ENCODE measurements at places on chromosomes 2 and 18.

GRCh38 chr2:47226132-47226922 is 71.2 kb upstream of the STPG4 start:
- DNase-seq, result no peak

DNA sequence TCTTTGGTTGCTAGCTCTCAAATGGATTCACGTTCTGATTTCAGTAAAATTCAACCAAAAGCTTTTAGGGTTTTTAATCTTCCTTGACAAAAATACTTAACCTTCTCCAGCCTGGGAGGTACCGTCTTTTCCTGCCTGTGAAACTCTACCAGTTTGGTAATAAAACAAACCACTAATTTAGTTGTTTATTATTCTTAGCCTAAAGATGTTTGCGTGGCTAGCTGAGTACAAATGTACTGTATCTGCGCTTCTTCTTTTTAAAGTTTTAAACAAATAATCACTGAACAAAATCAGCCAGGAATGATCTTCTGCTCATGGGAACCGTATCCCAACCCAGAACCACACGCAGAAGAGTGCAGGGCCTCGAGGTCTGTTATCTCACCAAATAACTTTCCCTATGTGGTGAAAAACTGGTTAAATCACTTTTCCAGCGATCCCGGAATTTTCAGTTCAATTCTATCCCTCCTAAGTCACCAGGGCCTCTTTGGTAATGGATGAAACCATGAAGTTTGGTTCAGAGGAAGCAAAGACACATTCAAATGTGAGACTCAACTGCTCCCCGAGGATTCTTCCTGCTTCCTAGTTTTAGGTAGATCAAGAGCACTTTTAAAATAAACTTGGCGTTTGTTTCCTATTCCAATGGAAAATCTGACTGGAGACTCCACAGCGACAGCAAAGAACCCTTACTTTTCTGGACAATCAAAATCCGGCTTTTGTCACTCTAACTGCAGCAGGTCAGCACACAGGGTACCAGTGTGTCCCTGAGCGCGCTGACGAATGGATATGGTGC is 36.1 kb downstream of the BCL2 start:
- DNase-seq, result no peak

- no peak for DNase-seq
These were observed 229.5 kb downstream of the DCC start for GRCh38 chr18:52569492-52569891.

GRCh38 chr2:226773291-226773690 is 26.3 kb downstream of the IRS1 start:
- no peak for DNase-seq

DNA sequence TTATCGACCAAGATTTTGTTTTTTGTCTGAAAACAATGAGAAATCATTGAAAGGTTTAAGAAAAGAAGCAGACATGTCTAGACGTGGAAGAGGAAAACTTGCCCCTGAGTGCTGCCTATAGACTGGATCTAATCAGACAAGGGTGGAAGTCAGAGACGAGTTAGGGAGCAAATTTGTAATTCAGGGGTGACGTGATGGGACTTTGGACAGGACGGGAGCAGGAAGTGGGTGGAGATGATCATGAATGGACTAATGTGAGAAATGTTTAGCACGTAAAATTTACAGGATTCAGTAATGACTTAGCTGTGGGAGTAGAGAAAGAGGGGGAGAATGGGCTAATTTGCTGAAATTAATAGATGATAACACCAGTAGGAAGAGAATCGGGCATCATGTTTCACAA is 117.0 kb upstream of the EPHA4 start:
- no peak for DNase-seq

- DNase-seq, result no peak
These were observed 33.0 kb downstream of the ADI1 start for GRCh38 chr2:3486047-3487027.

DNA sequence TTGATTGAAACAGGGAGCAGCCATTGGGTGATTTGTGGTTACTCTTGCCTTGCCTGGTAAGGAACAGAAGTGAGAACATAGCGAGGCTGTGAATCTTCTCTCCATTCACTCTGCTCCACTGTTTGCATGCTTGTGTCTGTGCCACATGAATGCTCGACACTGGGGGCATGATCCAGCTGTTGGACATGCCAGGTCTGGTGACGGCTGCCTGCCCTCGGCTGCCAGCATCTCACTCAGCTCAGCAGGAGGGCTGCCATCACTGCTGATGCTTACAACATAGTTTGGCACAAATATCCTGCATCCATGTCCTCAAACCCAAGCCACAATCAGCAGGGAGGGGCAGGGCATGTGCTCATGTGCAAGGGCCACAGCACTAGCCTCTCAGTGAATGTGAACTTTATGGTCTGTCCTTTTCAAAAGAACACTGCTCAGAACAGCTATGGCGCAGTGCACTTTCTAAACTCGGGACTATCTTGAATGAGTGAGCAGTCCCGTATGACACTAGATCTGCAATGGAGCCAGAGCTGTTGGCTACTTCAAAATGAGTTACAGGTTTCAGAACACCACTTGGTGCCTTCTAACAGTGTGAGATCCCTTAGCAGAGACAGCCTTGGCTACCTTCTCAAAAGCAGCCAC is 126.3 kb downstream of the NRP2 start:
- no peak for DNase-seq

DNA sequence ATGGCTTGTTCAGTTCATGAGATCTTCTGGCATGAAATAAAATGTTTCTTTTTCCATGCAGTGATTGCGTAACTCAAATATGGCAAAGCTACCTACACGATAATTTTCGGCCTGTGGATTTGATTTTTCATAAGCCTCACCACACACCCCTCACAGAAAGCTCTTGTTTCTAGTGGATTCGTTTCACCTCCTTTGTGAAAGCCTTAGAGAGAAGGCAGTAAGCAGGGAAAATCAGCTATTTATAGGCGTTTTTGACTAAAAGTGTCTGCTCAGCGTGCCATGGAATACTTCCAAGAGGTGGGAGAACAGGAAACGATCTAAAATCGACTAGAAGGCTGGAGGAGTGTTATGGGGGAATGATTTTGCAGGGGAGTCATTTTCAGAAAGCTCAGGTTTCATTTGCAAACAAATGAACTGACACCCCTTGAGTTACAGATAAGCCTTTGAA is 417.9 kb downstream of the TGIF1 start:
- no peak for DNase-seq

GRCh38 chr2:62738981-62739936 is 33.7 kb downstream of the EHBP1 start:
- no peak for DNase-seq

- no peak for DNase-seq
These were observed 13.4 kb upstream of the HRH4 start for GRCh38 chr18:24446953-24447538.

DNA sequence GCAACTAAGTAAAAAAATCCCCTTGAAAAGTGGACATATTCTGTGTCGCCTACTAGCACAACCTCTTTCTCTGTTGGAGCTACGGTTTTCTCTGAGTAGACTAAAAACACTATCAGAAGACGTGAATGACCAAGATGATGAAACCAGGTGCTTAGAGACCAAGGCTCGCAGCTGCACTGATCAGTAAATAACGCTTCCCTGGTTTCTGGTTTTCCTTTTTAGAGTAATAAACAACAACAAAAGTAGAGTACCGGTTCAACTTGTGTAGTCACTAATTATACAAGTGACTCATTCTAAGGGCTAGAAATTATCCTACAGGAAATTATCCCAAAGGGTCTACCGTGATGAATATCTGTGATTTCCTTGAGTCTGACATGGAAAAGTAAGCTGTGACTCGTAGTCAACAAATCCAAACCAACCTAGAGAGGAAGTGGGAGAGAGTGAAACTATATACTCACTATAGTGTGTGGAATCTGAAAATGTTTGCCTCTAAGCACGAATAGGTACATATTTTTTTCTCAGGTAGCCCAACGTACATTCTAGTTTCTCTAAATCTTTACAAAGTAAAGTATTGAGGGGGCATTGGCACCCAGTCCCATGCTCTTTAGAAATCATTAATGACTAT is 17.8 kb downstream of the RASGRP3 start:
- no peak for DNase-seq

DNA sequence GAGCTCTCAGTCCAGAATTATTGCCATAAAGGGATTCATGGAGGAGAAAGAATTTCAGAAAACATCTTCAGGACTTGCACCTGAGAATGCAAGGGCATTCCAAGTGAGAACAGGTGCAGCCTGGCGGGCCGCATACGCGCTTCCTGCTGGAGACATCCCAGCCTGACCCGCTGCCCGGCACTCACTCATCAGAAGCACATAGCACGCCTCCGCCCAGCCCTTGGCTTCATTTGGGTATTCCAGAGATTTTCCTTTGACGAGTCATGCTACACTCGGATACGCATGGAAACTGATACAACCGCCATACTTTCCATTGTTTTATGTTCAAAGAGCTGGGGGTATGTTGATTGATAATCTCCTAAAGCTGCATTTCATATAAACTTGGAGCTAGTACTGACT is 228.0 kb upstream of the ID2 start:
- DNase-seq, result no peak

- DNase-seq, result peak; percentile 89
These were observed 18.0 kb downstream of the ARID5A start for GRCh38 chr2:96554293-96555145.

GRCh38 chr18:63949068-63949737 is at the start of gene HMSD:
Gene HMSD, plus strand, starts transcription at chr18:63949301. Its CDS starts 4,155 bp downstream, at chr18:63953456.
- DNase-seq, result peak; percentile 86

DNA sequence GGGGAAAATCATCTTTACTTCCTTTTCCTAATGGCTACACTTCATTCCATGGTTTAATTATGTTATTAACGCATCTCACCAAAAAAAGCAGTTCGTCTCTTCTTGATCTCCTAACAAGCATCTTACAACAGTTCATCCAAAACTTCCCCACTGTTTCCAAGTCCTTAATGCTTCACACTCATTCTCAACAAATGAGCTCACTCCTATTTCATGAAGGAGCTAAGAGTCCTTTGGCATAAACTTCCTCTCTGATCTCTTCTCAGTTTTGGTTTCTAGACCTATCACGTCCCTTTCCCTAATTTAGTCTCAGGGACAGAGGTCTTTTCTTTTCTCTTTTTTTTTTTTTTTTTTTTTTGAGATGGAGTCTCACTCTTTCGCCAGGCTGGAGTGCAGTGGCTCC is 205.9 kb upstream of the SLC39A10 start:
- DNase-seq, result no peak

GRCh38 chr2:191657977-191658376 is 20.0 kb upstream of the NABP1 start:
- DNase-seq, result no peak

DNA sequence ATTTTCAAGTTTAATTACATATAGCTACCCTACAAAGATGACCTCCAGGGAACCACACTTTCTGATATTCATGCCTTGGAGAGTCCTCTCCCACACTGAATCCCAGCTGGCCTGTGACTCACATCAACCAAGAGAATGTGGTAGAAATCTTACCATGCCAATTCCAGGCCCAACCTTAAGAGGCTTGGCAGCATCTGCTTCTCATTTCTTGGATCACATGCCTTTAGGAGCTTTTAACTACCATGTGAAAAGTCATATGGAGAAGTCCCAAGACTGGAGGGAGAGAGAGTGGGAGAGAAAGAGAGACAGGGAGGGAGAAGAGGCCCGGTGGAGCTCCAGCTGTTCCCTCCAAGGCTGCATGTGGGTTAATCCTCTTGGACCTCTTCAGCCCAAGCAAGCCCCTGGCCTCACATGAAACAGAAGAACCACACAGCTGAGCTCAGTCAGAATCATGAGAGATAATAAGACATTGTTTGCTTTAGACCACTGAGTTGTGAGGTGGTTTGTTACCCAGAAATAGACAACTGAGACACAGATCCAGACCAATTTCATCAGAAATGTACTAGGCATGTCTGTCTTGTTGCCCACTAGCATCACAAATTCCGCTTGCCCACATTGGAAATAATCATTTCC is 190.7 kb downstream of the MTCL1 start:
- DNase-seq, result no peak

GRCh38 chr2:20596973-20597859 is 53.7 kb downstream of the HS1BP3 start:
- DNase-seq, result no peak

DNA sequence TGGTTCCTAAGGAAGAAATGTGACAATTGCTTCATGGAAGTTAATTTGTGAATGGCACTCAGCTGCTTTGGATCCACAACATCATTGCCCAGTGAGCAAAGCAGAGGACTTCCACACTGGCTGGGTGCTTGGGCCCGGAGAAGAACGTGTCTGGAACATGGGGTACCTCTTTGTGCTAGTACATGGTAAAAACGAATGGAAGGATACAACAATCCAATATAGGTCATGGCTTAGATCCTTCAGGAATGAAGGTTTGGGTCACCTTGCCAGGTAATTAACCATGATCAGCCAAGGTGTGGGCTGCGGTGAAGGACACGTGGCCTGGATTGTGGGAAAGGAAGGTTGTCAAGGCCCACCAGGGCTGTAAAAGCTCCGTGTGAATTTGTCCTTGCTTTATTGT is 245.9 kb upstream of the HS6ST1 start:
- DNase-seq, result no peak

DNA sequence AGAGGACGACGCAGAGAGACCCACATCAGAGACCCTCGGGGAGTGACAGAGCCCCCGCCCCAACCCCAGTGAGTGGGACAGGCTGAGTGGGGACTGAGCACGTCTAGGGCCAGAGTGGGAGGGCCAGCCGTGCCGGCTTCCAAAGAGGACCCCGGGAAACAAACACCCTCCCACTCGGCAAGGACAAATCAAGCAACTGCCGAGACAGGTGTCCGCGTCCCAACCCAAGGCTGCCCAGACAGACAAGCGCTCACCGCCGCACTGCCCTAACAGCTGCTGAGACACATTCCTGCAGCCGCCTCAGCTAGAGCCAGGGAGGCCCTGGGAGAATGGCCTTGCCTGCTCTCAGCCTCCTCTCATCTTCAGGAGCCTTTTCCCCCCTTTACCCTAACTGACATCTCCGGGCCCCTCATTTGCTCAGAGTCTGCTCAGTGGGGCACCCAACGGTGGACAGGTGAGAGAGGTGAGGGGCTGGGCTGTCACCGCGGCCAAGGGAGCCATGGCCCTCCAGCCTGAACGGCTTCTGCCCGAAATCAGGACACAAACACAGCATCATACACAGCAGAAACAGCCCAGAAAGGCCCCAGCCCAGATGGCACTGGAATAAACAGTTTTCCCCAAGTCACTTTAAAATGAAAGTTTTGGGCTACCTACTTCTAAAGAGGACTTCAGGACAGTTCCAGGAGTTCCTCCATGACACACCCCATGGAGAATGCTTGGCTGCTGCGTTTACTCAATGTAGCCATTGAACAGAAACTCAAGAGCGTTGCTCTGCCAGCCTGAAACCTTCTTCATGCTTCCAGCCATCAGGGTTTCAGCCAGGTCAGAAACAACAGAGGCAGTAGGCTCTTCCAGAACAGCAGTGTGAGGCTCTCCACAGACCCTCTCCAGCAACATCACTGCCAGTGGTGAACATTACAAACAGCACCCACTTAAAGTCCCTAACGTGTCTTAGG is 23.6 kb downstream of the SLC66A2 start:
- DNase-seq, result no peak

DNA sequence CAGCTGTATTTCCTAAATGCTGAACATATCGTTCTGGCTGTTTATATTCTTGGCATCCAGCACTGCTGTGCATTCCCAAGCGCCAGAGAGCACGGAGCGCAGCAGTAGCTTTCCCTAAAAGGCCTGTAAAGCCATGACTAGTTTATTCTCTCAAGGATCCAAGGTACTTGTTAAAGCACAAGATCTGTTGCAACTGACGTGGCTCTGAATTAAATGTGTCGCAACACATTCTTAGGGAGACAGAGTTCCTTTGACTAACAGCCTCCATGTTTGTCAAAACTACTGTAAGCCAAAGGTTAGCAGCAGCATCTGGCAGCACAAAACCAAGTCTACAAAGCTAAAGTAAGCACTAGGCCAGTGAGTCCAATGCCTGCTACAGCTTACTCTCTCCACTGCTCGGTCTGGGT is 188.6 kb upstream of the FN1 start:
- no peak for DNase-seq
